ENCODE measurements at places on chromosomes 12 and 14.
A peak's percentile ranks its signal among the peaks of the same experiment; 100 is the strongest.

DNA sequence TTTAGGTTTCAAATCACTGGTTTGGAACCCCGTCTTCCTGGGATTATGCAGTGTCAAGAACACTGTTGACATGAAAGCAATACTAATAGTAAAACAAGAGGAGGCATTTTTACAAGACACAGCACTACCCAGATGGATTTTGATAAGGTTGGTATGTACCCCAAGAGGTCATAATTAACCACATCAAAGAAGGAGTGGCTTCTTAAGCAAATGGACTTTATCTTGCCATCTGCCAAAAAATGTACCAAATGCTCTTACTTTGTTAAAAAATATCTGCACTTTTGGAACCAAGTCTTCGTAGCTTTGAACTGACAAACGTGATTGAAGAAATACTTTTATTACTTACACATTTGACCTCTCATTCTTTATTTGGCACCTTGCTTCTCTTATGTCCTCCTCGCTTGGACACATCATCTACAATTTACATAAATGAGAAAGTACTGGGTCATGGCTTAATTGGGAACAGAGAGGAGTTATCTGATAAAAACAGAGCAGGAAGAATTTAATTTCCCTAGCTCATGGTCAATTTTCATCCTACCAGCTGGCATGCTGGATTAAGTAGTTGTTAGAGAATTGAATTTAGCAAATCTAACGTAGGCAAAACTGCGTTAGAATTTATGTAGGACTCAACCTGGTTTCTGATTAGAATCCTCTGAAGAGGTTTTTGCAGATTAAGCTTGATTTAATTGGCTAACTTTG lies 54.5 kb upstream of the PRICKLE1 start:
- no peak for DNase-seq

DNA sequence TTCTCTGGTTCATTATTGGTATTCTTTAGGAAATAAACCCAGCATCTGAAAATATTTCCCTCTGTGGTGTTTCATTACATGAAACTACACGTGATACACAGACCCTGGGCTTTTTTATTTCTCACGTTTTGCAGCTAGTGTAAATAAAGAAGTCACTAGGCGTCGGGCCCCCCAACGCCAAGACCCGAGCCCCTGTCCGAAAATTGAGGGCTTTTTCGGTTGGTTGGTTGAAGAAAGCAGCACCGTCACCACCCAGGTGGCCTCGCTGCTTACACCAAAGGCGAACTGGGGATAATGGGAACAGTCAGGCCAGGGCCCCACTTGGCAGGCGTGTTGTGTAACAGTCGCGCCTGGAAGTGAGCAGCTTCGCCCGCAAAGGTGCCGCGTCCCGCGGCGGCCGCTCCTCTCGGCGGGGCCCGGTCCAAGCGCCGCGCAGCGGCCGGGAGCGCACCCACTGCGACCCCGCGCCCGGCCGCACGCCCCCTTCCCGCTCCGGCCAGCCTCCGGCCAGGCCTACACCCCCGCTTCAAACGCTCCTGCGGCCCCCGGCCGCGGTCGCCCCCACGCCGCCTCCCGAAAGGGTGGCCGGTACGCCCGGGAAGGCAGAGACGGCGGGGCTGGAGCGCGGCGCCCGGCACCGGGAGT lies 1.2 kb downstream of the DUSP16 start:
- no peak for DNase-seq

GRCh38 chr14:99660794-99661193 lies 15.9 kb downstream of the HHIPL1 start:
- DNase-seq = no peak

- DNase-seq = no peak
These were observed 449.7 kb downstream of the TMTC2 start for GRCh38 chr12:83136411-83136810.

DNA sequence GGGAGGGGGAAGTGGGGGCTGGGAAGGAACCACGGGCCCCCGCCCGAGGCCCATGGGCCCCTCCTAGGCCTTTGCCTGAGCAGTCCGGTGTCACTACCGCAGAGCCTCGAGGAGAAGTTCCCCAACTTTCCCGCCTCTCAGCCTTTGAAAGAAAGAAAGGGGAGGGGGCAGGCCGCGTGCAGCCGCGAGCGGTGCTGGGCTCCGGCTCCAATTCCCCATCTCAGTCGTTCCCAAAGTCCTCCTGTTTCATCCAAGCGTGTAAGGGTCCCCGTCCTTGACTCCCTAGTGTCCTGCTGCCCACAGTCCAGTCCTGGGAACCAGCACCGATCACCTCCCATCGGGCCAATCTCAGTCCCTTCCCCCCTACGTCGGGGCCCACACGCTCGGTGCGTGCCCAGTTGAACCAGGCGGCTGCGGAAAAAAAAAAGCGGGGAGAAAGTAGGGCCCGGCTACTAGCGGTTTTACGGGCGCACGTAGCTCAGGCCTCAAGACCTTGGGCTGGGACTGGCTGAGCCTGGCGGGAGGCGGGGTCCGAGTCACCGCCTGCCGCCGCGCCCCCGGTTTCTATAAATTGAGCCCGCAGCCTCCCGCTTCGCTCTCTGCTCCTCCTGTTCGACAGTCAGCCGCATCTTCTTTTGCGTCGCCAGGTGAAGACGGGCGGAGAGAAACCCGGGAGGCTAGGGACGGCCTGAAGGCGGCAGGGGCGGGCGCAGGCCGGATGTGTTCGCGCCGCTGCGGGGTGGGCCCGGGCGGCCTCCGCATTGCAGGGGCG lies at the start of gene GAPDH:
Gene GAPDH, plus strand, starts transcription at position 595 of the 772 bp plus-strand sequence. CDS start 316 bp downstream, outside the sequence.
- DNase-seq = peak; percentile 87

DNA sequence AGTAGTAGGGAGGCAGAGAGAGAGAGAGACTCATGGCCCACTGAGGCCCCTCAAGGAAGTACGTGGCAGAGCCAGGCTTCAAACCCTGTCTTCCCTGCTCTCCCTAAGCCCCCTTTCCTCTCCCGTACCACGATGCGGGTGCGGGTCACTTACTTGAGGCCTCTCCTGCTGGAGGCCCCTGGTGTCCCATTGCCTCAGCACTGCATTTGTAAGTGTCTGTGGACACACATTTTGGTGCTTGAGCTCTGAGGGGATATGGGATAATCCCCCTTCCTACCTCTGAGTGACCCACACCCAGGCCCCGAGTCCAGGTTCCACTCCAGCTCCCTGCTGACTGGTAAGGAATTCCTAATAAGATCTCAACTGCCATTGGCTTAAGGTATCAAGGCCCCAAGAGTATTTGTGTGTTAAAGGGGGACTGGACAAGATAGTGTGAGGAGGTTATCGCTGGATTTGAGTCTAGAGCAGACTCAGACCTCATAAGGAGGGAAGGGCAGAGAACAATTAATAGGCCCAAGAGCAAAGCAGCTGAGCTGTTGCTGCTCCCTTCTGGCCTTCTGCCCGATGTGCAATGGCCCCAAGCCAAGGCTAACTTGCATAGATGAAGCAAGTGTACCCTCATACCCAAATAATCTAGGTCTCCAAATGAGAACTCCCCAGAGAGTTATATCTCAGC lies 71.9 kb downstream of the CRACR2A start:
- no peak for DNase-seq

DNA sequence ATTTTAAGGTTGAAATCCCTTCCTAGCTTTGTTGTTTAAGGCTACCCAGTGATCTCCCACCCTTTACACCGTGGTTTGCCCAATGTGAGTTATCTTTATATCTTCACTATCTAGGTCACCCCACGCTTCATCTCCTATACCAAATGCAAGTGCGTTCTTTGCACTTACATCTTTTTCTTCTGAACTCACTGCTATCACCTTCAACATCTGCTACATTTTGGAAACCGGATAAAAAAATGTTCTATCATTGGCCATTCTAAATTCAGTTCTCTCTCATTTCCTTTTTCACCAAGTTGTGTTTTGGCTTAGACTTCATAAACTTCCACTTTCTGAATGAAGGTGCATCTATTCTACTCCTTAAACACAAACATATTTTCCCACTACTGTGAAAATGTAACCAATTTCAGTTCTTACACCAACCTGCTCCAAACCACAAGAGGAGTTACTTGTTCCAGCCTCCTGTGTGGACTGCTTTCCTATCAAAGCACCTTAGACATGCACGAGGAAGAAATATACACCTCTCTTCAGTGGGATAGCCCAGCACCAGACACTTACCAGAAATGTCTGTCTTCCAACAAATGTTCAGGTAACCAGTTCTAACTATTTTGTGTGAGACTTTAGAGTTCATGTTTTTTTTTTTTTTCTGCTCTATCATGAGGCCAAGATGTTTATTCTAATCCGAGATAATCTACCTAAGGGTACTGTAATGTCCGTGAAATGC lies 21.9 kb downstream of the CLEC9A start:
- no peak for DNase-seq

- no peak for DNase-seq
These were observed 4.3 kb upstream of the PPP2R5C start for GRCh38 chr14:101757064-101757838.

- no peak for DNase-seq
These were observed 21.6 kb upstream of the CHFR start for GRCh38 chr12:132909030-132909368.

- no peak for DNase-seq
These were observed 400.7 kb downstream of the NUAK1 start for GRCh38 chr12:105738051-105738450.

DNA sequence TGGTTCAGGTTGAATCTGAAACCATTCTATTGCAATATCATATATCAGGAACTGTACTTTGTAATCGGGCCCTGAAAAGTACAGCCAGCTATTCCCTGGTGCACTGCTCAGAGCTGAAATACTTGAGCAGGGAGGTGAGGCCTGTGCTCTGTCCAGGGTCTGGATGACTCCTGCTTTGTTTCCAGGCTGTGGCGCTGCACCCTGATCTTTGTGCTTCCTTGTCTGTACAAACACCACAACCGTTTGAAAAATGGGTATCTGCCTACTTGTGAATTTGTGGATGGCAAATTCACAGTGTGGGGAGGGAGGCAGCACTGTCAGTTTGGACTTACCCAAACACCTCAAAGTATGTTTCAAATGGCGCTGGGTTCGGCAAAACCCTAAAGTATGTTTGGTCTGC lies 155.4 kb upstream of the FAR2 start:
- DNase-seq = no peak

DNA sequence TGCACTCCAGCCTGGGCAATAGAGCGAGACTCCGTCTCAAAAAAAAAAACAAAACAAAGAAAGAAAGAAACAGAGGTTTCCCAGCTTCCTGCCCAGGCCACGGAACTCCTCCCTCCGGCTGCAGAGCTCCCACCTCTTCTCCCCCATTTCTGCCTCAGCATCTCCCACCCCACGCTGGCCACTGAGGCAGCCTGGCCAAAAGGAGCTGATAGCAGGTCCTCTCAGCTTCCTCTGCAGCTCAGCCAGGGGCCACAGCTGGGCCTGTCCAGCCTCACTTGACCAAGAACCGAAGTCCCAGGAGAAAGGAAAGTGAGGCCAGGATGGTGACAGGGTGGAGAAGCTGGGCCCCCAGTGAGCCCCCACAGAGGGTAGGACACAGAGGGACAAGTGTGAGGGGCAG lies 33.4 kb upstream of the CD9 start:
- no peak for DNase-seq

GRCh38 chr12:3267690-3268089 lies 190.5 kb downstream of the TSPAN9 start:
- DNase-seq = no peak

- DNase-seq = no peak
These were observed 596.1 kb downstream of the VRK1 start for GRCh38 chr14:97393244-97393643.

GRCh38 chr14:32938719-32939253 lies at the start of gene NPAS3:
TSS of gene NPAS3 (plus strand) at chr14:32938879.
- no peak for DNase-seq

GRCh38 chr14:52077256-52077979 lies 8.6 kb upstream of the NID2 start:
- DNase-seq = no peak

- no peak for DNase-seq
These were observed 33.7 kb downstream of the BEGAIN start for GRCh38 chr14:100553471-100553870.

DNA sequence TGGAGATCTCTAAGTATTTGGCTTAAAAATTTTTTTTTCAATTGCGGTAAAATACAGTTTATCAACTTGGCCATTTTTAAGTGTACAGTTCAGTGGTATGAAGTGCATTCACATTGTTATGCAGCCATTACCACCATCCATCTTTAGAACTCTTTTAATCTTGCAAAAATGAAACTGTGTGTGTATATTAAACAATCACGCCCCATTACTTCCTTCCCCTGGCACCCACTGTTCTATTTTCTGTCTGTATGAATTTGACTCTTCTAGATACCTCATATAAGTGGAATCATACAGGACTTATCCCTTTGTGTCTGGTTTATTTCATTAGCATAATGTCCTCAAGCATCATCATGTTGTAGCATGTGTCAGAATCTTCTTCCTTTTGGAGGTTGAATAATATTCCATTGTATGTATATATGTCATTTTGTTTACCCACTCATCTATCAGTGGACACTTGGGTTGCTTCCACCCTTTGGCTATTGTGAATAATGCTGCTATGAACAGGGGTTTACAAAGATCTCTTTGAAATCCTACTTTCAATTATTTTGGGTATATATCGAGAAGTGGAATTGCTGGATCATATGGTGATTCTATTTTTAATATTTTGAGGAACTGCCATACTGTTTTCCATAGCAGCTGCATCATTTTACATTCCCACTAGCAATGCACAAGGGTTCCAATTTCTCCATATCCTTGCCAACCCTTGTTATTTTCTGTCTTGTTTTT lies 62.9 kb downstream of the SAMD4A start:
- DNase-seq = no peak

DNA sequence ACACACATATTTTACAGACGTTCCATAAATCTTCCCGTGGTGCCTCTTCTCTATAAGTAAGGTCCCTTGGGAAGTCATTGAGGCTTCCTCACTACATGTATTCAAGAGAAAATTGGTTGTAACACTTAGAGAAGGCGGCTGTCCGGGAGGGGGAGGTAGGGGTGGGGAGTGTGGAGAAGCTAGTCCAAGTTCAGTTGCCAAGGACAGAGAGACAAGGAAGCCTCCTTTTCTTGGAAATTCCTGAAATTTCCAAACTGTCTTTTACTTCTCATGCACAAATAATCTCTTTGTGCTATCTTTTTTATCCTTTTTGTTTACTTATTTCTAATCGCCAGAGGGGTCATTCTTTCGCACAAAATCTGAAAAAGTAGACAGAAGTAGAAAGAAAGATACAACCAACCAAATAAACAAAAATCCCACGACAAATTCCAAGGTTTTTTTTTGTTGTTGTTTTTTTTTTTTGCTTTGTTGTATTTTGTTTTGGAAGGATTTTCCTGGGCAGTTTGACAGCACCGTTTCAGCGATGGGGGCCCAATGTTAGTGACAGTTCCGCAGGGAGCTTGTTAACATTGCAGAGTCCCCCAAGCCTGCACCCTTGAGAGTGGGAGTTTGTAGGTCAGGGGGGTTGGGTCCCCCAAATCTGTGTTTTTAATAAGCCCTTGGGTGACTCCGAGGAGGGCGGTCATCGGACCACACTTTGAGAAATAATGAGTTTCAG lies 45.2 kb downstream of the MAP1LC3B2 start:
- DNase-seq = no peak

- DNase-seq = no peak
These were observed 42.4 kb upstream of the MMP19 start for GRCh38 chr12:55885113-55885512.

GRCh38 chr14:104542871-104543830 lies 36.4 kb upstream of the C14orf180 start:
- no peak for DNase-seq

- no peak for DNase-seq
These were observed 856.6 kb upstream of the MGAT4C start for GRCh38 chr12:87112571-87113345.
